ENCODE measurements at places on chromosomes 13 and 19. TPM values are rescaled to one million over a fixed set of nuclear protein-coding genes. Genes with fewer than 3 reads are reported as not detected.

The SPTBN4 gene
- total RNA-seq = 2.8 TPM

GRCh38 chr13:34611671-34612070, 330.4 kb upstream of the NBEA start:
- DNase-seq = no peak

The MBD3L3 gene
- total RNA-seq = not detected

GRCh38 chr19:16508546-16508945, 12.4 kb downstream of the C19orf44 start:
- no peak for DNase-seq

The KLK10 gene
- total RNA-seq = 0.17 TPM
